ENCODE measurements at places on chromosomes 5 and 9. TPM values are rescaled to one million over a fixed set of nuclear protein-coding genes. Genes with fewer than 3 reads are reported as not detected.

PLPP1 gene
- total RNA-seq, result 6.8 TPM

ARHGEF39 gene
- 14.2 TPM for total RNA-seq

NAA35 gene
- 33.7 TPM for total RNA-seq

ZDHHC21 gene
- 12.0 TPM for total RNA-seq

FAT2 gene
- not detected for total RNA-seq

GNA14 gene
- total RNA-seq, result 0.45 TPM

ZNF474 gene
- total RNA-seq, result not detected

BTNL3 gene
- not detected for total RNA-seq

TAF11L5 gene
- not detected for total RNA-seq
